ENCODE measurements at places on chromosomes 12 and 14.

- no peak for DNase-seq
Observed at GRCh38 chr14:105939810-105940508, 413.6 kb downstream of the TMEM121 start.

DNA sequence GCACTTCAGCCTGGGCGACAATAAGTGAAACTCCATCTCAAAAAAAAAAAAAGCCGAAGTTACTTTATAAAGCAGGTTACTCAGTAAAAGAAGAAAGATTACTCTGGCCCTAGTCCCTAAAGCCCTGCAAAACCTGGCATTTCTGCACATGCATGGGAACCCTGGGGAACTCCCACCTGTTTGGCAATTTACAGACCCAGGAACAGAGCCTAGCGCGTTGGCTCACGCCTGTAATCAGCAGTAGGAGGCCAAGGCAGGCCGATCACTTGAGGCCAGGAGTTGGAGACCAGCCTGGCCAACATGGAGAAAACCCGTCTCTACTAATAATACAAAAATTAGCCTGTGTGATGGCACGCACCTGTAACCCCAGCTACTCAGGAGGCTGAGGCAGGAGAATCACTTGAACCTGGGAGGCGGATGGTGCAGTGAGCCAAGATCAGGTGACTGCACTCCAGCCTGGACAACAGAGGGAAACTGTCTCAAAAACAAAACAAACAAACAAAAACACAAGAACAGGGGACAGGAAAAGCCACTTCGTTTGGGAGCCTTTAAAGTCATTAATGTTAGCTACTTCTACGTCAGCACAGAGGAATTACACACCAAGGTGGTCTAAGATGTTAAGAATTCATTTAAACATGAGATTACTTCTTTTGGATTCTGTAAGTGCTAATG, 34.1 kb upstream of the SPTSSA start:
- no peak for DNase-seq

DNA sequence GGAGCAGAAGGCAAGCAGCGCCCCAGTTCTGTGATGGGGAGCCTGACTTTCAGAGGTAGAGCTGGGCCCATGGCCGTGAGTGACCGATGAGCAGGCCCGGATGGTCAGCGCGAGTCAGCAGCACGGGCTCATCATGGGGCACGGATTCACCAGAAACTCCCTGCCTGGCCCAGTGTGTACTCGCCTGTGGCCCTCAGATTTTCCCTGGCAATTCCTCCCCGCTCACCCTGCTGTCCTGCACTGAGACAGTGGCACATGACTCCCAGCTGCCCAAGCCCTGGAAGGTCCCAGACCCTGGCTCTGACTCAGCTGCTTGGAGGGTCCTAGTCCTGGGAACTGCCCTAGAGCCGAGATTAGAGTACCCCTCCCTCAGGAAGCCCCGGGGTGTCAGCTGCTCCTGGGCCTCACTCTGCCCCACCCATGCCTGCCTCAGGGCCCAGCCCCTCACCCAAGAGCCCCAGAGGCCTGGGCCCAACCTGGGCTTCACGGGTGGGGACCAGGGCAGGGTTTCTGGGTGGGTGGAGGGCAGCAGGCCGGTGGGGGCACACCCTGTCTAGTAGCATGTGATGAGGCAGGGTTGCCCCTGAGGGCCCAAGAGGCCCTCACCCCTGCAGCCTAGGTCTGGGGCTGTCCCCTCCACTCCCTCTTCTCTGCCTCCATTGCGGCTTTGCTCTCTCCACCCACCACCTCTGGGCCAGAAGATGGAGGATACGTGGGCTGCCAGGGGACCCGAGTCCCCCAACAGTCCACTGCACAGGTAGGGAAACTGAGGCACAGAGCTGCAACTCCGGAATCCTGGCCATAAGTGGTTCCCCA, 8.4 kb downstream of the TRMT61A start:
- DNase-seq, result no peak

DNA sequence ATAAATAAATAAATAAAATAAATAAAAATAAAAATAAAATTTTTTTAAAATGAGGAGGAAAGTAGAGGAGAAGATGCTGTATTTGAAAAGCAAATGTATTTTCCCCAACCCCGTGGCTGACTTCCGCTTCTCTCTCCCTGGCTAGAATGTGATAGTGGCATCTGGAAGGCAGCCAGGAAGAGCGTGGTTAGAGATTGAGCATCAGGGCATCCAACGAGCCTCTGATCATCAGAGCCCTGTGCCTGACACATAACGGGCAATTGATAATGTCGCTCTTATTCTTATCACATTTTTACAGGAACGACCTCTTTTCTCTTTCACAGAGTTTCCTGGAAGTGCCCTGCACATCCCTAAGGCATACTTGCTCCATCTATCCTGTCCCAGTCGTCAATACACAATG, 496.9 kb upstream of the TMEM132C start:
- no peak for DNase-seq

- DNase-seq, result no peak
Observed at GRCh38 chr12:122133192-122133950, 40.6 kb downstream of the IL31 start.

- no peak for DNase-seq
Observed at GRCh38 chr14:61923348-61923747, 161.1 kb downstream of the SNAPC1 start.

- no peak for DNase-seq
Observed at GRCh38 chr12:16515666-16516065, 90.3 kb downstream of the LMO3 start.

DNA sequence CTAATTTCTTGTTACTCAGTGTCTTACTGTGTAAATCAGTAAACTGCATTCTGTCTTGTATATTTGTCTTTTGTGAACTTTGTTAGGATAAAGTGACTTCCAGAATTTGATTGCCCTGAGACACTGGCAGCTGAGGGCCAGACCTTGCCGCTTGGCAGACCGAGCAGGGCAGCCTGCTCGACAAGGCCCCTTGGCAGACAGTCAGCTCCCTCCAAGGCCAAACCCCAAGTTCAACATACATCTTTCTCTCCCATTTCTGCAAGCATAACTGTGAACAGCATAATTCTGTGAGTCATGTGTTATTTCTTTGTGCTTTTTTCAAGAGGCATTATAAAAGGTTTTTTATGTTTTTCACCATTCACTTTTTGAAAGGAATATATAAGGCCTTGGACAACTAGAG, 39.2 kb upstream of the BMAL2 start:
- DNase-seq, result no peak

- no peak for DNase-seq
Observed at GRCh38 chr12:53179687-53180219, 769 bp upstream of the ZNF740 start.

GRCh38 chr12:87924149-87924548, 105.1 kb downstream of the C12orf50 start:
- DNase-seq, result no peak

DNA sequence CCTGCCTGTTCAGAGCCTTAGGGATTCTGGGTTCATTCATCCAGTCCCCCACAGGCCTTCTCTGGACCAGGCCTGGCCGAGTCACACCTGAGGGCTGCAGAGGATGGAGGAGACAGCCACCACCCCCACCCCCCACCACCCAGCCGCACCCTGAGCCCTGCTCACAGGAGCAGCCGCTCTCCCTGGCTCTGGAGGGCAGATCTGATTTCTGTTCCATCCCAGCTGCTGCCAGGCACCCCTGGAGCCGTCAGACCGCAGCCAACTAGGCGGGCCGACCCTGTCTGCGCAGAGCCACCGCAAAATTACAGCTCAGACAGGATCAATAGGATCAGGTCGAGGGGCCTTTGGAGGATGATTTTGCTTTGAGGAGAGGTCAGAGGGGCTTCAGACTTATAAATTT, 154.6 kb upstream of the MYL2 start:
- DNase-seq, result no peak

GRCh38 chr12:15227004-15227679, 5.9 kb upstream of the RERG start:
- no peak for DNase-seq

DNA sequence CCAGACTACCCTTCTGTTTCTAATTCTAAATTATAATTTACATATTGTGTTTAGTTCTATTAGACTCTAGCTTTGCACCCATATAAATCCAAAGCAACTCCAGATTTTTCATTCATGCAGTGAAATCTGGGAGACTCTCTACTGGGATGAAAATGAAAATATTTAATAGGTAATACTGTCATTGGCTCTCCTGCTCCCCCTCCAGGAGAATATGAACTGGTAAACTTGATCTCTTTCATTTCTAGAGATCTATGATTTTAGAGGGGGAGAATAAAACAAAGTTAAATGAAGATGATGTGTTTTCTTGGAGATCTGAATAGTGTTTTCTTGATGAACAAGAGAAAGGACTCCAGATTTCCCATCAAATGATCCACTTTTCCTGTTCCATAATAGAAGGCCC, 104.3 kb upstream of the TMCC3 start:
- no peak for DNase-seq

DNA sequence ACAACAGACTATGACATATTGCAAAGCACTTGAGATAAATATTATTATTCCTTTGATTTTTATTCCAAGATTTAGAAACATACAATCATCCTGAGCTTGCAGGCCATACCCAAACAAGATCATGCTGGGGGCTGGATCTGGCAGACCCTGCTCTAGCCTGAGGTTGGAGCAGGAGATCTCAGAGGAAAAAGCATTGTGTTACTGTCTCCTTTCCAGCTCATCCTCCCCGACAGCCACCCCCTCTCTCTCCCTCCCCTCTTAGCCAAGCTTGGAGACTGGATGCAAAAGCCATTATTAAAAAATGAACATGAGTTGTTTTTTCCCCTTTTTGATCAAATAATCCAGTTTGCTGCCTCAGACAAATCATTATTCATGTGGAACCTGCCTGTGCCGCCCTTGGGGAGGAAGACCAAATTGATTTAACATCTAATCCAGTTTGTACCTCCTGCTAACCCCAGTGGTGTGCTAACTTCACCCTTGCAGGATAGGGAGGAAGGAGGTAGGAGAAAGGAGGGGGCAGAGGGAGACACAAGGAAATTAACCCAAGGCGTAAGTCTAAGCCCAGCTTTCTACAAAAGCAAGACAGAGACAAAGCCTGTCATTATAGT, 565.8 kb upstream of the TBX3 start:
- no peak for DNase-seq

Measured in stimulated activated naive CD4-positive, alpha-beta T cell (primary cell).